ENCODE measurements at places on chromosomes 4 and X. TPM values are rescaled to one million over a fixed set of nuclear protein-coding genes. Genes with fewer than 3 reads are reported as not detected.

TACC3 gene
- 78.8 TPM for total RNA-seq

TKTL1 gene
- 0.07 TPM for total RNA-seq

RAB39B gene
- total RNA-seq = not detected

SSX1 gene
- not detected for total RNA-seq

HERC6 gene
- total RNA-seq = 23.6 TPM

GLUD2 gene
- total RNA-seq = 3.2 TPM

FGA gene
- total RNA-seq = not detected

LINC00632 gene
- 2.3 TPM for total RNA-seq

DNAJB14 gene
- 28.6 TPM for total RNA-seq

GAR1 gene
- total RNA-seq = 13.6 TPM

FAM53A gene
- total RNA-seq = 0.60 TPM
